ENCODE measurements at places on chromosomes 13 and 19. TPM values are rescaled to one million over a fixed set of nuclear protein-coding genes. Genes with fewer than 3 reads are reported as not detected.

The ICAM4 gene
- 1.8 TPM for total RNA-seq

The RFPL4AL1 gene
- not detected for total RNA-seq

DNA sequence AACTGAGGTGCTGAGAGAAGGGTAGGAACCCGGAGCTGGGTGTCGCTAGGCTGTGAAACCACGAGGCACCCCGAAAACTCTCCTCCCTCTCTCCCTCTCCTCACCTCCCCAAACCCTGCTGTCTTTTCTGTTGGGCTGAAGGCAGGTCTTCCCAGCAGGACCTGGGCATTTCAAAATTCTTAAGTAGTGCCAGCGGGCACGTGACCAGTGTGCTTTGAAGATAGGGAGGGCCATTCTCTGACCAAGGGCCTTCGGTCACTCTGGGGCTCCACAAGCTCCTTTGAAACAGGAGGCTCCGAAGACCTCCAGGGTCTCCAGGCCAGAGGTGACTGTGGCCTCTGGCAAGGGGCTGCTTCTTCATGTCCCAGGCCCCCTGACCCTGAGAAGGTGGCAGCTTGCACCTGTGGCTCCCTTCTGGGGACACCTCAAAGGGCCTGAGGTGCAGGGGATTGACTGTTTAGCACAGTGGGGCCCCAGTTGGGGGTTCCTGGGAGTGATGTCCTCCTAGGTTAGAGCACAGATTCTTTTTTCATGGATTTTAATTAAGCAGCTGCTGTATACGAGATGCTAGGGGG lies 48.3 kb downstream of the DNM2 start:
- DNase-seq = no peak

GRCh38 chr13:96119921-96120320 lies 30.0 kb downstream of the HS6ST3 start:
- DNase-seq = no peak

The PRSS57 gene
- total RNA-seq = not detected

The BRCA2 gene
- 2.1 TPM for total RNA-seq

GRCh38 chr19:662207-662961 lies 630 bp downstream of the RNF126 start:
- no peak for DNase-seq

The CALM3 gene
- total RNA-seq = 92.5 TPM

DNA sequence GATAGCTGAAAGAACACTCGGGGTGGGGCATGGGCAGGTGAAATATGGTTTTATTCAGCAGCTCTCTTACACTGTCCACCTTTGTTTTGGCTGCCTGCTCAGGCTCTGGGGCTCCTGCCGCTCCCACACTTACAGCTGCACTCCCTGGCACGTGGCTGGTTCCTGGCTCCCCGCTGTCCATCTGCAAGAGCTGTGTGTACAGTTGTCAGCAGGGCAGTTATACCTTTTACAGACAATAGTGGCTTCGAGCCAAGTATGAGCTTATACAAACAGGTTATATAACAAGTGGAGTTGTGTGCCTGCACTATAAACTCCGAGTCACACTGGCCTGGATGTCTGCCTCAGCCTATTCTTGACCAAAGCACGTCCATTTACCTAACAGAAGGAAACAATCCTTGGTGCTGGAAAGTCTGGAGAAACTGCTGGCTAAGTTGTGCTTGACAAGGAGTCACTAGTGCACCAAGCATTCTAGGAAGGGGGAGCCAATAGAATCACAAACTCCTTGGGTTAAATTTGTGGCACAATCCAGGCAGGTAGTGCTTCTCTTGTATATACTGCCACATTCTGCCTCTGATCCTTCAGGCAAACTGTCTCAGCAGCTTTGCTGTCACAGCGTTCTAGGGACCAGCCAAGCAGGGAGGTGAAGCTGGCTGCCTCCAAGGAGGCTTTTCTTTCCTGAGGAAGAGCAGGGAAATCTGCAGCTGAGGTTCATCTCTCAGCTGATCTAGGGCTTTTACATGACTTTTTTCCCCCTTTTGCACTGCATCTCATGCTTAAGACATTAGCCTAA lies 68.2 kb downstream of the NHLRC3 start:
- no peak for DNase-seq

DNA sequence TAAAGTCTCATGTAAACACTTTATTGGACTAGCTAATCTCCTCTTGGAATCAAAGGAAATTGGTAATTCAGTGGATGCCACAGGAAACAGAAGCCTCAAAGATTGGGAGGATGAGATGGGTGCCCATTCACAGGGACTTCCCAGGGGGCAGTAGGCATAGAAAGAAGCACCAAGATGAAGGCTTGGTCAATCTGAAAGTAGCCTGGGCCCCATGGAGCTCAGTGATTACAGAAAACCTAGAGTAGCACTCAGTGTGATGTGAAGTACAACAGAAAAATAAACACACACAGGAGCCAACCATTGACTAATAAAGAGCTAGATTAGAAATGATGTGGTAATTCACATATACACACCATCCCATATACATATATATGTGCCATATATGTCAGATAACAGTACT lies 560.6 kb downstream of the TBC1D4 start:
- DNase-seq = no peak

DNA sequence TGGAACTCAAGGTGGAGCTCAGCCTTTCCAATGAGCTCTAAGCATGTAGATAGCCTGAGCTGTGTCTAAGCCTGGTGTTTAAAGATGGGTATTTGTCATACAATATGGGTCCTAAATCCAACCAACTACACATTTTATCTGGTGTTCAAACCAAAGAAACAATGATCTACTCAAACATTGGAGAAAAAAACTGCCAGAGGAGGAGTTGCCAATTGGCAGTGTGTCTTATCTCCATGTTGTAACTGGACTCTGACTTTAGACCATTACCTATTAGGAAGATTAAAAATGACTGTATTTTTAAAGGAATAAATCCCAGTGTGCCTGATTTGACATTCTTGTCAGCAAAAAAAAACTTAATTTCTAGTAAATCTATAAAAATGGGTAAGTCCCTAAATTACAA lies 96.3 kb downstream of the COG6 start:
- no peak for DNase-seq

The GDF15 gene
- 210 TPM for total RNA-seq

DNA sequence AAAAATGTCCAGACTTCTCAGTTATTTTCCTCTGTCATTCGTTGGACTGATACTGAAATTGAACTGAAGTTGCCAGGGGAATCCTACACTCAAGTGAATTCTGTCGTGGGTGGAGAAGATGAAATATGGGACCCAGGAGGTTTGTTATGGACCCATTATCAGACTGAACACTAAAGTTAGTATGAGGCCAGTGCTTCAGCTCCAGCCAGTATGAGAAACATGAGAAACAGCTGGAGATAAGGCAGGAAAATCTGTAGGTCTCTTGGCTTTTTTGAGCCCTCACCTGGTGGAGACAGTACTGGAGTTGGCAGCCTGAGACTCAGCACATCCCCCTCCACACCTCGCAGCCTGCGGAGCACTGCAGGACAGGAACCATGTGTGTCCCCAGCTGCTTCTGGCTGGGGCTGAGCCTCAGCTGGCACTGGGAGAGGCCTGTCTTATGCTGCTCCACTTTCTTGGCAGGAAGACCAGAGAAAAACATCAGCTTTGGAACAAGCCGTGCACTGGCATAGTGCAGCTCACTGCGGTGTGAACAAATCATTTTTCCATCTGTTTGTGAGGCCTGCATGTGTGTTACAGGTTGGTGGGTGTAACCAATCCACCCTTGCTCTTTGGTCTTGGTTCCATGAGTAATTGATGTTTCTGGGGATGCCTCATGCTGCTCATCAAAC lies 641.0 kb downstream of the FGF9 start:
- DNase-seq = no peak

DNA sequence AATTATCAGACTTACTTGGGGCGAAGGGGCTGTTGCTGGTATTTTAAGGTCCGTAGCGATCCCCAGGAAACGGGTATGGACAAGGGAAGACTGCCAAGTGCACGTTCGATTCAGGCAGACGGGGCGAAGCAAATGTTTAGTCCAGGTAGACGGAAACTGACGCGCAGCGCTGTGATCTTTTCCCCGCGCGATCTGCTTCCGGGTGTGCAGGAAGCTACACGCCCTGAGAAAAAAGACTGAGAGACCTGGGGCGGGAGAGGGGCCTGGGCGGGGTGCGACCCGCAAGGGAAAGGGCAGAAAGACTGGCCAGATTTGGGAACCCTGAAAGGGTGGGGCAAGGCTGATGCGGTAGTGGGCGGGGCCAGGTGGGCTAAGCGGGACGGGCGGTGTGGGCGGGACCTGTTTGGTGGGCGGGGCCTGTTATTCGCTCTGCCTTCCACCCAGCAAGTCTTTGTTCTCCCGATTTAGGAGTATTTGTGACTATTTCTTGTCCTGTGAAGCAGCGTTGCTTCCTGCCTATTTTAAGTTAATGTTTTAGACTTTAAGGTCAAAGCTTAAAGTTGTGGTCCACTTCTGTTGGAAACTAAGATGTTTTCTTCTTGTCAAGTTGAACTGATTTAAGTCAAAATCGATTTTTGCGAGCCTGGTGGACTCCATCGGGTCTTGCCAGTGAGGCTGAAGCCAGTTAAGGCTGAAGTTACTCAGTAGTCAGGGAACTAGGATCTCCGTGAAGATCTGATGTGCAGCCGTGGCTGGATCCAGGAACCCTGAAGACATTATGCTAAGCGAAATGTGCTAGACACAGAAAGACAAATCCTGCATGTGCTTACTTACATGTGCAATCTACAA lies at the start of gene ZNF836:
Gene ZNF836, minus strand, starts transcription at position 301 of the 849 bp plus-strand sequence. CDS start 3,549 bp downstream, outside the sequence.
- peak; percentile 77 for DNase-seq

The POP4 gene
- total RNA-seq = 68.1 TPM

DNA sequence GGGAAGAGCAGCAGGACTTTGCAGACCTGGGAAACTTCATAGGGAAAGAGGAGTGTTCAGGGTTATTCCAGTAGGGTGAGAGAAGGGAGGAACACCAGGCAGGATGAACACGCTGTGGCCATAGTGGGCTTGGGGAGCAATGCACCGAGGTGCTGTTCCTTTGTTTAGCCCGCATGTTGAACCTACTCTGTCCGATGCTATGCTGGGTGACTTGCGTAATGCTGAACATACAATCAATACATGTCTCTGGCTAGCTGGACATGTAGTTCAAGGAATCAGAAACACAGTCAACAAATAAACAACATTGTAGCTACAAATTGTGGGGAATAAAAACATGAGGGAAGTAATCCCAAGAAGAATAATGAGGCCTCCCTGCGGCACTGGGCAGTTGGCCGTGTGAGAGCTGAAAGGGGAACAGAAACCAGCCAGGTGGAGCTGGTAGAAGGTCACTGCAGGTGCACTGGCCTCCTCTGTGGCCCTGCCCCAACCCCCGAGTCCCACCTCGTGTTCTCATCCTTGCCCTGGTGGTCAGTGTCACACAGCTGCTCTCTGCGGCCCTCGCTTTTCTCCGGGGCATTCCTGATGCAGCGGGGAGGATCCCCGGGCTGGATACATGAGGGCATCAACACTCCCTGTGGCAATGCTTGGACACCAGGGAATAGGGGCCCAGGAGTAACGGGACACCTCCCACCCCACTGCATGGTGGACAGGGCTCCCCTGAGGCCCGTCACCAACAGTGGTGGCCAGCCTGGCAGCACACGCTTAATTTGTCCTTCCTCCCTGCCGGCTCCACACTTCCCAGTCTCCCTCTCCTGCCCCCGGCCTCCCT lies 36.9 kb upstream of the TUBGCP3 start:
- DNase-seq = no peak

- peak; percentile 98 for DNase-seq
These were observed 107.2 kb downstream of the NALCN start for GRCh38 chr13:101309014-101309619.

DNA sequence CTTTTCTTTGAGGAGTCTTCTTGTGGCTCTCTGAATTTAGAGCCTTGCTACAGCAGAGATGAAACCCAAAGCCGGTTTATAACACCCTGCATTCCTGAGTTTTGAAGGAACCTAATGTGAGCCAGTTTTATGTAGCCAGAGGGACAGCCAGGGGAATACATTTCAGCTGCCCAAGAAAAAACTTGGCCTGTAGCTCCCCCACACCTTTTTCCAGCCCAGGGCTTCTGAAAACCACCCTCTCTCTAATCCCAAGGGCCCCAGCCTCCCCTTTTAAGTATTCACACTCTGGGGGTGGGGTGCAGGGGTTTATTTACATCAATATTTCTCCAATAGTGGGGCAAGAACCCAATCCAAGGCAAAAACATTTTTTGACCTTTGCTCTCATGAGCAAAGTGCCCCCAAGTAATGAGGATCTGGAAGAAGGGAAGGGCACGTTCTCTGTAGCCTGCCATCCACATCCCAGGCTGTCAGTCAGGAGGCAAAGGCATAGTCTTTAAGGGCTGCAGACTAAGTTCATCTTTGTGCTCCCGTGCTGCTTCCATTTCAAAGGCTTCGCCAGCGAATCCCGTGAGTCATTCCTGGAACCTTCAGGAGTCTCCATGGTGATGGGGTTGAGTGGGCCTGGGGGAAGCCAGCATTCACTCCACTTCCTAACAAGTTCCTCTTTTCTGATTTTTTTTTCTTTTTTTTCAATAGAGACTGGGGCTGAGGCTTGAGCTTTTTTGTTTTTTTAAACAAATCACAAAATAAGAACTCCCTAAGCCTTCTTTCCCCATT lies 33.2 kb upstream of the MEDAG start:
- peak; percentile 84 for DNase-seq

- peak; percentile 5 for DNase-seq
These were observed 43.6 kb upstream of the LSM14A start for GRCh38 chr19:34128558-34129250.

DNA sequence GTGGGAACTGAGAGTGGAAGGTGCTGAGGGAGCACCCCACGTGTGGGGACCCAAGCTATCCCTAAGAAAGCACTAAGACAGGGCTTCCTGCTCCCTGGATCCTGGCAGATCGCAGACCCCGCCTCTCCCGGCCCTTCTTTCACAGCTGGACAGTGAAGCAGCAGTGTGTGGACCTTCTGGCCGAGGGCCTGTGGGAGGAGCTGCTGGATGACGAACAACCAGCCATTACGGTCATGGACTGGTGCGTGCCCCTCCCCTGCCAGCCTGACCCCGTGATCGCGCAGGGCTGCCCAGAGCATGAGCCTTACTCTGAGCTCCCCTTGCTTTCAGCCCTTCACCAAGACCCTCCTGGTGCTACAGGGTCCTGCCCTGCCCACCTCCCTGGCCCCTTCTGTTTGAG lies 2.3 kb downstream of the NCCRP1 start:
- DNase-seq = peak; percentile 26

DNA sequence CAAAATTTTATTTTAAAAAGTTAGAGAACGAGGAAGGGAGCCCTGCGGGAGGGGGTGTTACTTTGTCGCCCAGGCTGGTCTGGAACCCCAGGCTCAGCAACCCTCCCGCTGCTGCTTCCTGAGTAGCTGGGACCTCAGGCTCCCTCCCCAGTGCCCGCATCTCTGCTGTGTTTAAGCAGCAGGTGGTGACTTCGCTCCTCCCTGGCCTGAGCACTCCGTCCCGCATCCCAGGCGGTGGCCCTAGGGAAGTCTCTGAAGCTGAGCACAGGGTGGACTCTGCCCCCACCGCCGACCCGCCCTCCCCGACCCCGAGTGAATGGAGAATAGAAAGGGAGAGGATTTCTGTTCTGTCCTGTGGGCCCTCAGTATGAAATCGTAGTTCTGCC lies 30.5 kb downstream of the ZNF701 start:
- DNase-seq = no peak

GRCh38 chr19:35509018-35509652 lies 4.3 kb downstream of the DMKN start:
- no peak for DNase-seq

The RASGRP4 gene
- not detected for total RNA-seq

GRCh38 chr19:35267818-35268535 lies 785 bp upstream of the USF2 start:
- DNase-seq = peak; percentile 62

- DNase-seq = no peak
These were observed 23.4 kb upstream of the ZNF561 start for GRCh38 chr19:9644472-9644871.

The LYPD3 gene
- total RNA-seq = 0.50 TPM

GRCh38 chr19:55656552-55656951 lies 1.7 kb downstream of the U2AF2 start:
- no peak for DNase-seq

The CEACAM19 gene
- total RNA-seq = 3.1 TPM

GRCh38 chr19:29672933-29673336 lies 7.7 kb downstream of the PLEKHF1 start:
- DNase-seq = no peak
